ENCODE measurements at places on chromosomes 7 and 10.
A peak's percentile ranks its signal among the peaks of the same experiment; 100 is the strongest.

- DNase-seq = no peak
Observed at GRCh38 chr10:131848741-131849590, 51.8 kb upstream of the PPP2R2D start.

- DNase-seq = no peak
Observed at GRCh38 chr7:155877167-155877566, 64.9 kb upstream of the SHH start.

DNA sequence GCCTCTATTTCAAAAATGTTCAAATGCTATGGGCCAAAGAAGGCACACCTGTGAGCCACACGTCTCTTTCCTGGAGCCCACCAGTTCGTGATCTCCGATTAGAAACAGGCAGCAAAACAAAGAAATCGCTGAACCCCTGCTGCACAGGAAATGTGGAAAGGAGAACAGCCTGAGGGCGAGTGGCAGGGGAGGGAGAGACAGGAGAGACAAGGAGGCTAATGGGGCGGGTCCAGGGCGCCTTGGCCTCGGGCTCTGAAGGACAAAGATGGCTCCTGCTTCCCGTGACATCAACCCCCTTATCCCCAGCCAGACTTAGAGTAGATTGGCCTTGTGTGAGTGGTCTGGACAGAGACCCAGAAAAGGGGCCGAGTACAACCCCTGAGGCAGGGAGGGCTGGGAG lies 62.4 kb upstream of the DOCK1 start:
- no peak for DNase-seq

DNA sequence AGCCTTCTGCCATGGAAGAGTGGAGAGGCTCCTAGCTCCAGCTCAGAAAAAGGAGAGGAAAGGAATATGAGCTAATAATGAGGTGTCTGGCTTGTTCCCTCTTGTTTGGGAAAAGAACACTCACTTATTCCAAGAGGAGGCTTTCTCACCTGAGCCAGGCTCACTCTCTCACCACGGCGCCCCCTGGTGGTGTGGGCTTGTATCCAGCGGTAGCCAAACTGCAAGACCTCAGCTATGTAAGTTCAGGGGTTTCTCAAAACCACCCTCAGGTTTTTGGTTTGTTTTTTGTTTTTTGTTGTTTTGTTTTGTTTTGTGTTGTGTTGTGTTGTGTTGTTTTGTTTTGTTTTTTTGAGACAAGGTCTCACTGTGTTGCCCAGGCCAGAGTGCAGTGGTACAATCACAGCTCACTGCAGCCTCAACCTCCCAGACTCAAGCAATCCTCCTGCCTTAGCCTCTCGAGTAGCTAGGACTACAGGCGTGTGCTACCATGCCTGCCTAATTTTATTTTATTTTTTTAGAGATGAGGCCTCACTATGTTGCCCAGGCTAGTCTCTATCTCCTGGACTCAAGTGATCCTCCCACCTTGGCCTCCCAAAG lies 124.0 kb downstream of the TMEM130 start:
- DNase-seq = peak; percentile 39

DNA sequence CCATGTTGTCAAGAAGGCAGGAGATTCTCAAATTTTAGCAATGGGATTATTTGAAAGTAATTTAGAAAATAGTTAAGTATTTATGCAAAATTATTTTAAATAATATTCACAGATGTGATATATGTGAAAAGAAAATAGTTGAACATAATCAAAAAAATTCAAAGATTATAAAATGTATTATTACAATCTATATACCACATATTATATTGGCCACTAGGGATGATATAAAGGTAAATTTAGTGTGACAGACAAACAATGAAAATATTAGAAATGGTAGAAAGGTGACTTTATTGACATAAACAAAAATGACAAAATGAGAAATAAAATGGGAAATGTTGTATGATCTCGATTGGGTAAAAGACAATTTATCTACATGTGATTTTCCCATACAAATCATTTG lies 385.5 kb downstream of the PCDH15 start:
- DNase-seq = no peak

GRCh38 chr7:20312562-20312961 lies 18.1 kb upstream of the ITGB8 start:
- no peak for DNase-seq

DNA sequence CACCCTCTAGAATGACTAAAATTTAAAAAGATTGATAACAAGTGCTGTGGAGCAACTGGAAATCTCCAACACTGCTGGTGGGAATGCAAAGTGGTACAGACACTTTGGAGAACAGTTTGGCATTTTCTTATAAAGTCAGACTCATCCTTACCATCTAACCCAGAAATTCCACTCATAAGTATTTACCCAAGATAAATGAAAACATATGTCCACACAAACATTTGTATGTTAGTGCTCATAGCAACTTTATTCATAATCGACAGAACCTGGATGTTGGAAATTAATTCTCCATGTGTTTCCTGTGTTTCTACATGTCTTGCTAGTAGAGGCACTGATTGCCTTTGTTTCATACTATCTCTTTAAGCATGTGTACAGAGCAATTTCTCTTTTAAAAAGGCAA lies 282.4 kb downstream of the AHR start:
- DNase-seq = no peak

DNA sequence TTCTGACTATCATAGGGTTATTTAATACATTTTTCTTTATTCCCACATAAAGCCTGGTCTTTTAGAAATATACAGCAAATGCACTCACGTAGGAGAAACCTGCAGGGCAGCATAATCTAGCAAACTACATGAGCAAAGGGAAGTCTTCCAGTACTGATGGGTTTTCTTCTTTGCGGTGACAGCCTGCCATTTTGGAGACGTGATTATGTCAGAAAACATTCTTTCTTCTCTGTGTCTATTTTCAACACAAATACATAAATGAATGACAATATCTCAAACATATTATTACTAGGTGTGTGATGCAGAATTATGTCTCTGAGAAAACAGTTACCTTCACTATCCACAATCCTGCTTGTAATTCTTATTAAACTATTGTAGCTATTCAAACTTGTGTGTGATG lies 425.0 kb downstream of the GPAM start:
- no peak for DNase-seq

- no peak for DNase-seq
Observed at GRCh38 chr7:84462259-84462658, 267.7 kb upstream of the SEMA3A start.

GRCh38 chr7:149633976-149634945 lies 136.7 kb upstream of the ZNF746 start:
- no peak for DNase-seq

GRCh38 chr7:131346885-131347592 lies 19.4 kb downstream of the MKLN1 start:
- no peak for DNase-seq

DNA sequence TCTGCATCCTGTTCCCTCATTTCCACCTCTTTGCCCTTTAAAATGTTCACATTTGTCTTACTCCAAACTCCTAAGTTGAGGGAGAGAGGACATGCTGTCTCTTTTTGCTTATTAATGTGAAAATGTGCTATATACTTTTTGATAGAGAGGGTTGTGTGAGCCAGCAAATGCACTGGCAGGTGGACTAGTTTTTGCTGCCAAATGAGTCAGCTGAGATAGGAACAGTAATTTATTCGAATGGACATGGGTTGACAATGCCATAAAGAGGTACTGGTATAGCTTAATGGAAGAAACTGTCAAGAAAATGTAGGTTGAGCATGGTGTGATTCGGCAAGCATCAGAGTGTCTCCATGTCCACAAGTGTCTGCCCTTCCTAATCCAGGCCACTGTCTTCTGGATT lies 9.2 kb upstream of the TRUB1 start:
- DNase-seq = no peak

DNA sequence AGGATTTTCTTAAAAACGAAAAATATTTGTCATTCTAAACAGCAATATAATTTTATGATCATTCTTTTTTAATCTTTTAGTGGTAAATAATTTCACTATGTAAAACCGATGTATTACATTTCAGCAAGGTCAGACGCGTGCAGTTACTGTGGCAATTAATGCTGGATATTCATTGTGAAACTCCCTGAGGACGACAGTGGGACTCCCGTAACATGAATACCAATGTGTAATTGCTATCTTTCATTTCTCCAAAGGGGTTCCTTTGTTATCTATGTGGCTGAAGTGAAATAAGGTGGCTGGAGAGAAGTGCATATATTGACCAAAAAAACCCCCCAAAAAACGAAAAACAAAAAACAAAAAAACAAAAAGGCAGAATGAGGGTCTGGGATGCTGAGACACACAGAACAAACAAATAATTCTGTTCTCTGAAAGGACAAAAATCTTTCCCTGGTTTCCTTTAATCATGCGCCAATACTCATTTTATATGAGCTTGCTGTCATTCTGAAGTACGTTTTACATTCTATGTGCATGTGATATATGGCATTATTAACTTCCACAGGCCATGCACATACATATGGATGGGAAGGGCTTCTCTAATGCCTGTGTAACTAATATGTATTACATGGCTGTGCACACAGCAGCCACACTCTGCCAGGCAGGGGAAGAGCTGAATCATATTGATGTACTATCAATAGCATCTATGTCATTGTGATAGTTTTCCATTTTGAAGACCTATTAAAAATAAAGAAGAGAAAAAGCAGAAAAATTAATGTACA lies 161.4 kb downstream of the RAPGEF5 start:
- DNase-seq = no peak

- no peak for DNase-seq
Observed at GRCh38 chr10:45581216-45581549, 91.4 kb downstream of the ZFAND4 start.

GRCh38 chr10:119416855-119417254 lies 125.7 kb downstream of the RGS10 start:
- peak; percentile 79 for DNase-seq

DNA sequence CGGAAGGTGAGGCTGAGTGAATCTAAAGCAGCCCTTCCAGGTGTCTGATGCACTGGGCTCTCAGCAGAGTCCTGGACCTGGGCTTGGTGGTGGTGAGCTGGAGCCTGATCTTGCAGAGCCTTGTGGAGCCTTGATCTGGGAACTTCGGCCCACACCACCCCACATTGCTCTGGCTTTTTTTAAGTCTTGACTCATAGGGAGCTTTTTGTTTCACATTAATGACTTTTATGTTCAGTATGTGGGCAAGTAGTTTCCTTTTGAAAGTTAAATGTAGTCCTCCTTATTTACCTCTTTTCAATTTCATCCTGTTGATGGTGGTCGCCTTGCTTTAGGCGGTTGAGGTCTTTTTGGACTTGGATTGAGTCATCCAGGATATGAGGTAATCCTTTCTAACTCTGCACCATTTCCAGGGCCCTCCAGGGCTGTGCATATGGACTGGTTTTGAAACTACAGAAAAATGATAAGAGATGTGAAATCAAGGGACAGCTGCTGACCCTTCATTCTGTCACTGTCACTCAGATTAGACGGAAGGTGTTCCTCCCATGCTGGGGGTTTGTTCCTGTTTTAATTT lies 2.9 kb upstream of the NRAP start:
- no peak for DNase-seq

DNA sequence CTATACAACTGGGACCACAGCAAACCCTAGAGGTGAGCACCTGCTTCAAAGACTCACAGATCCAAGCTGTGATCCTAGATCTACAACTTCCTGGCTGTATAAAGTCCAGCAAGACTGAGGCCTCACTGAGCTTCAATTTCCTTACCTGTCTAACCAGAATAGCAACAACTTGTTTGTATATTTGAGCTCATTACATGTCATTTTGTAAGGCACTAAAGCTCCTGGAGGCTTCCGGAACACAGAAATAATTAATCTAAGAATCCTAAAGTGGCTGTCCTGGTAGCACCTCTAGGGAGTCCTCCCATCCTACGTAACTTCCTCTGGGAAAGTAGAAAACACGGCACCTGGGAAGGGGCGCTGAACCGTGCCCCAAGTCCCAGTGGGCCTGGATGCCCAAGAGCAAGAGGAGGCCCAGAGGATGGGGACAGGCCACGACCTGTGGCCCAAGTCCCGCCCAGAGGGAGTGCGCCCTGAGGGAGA lies 39.4 kb downstream of the HK1 start:
- DNase-seq = no peak

GRCh38 chr7:34544621-34545020 lies 113.4 kb upstream of the NPSR1 start:
- no peak for DNase-seq

GRCh38 chr10:103555712-103556111 lies 62.2 kb downstream of the NEURL1 start:
- DNase-seq = no peak

GRCh38 chr7:47046949-47047348 lies 535.0 kb downstream of the TNS3 start:
- no peak for DNase-seq

DNA sequence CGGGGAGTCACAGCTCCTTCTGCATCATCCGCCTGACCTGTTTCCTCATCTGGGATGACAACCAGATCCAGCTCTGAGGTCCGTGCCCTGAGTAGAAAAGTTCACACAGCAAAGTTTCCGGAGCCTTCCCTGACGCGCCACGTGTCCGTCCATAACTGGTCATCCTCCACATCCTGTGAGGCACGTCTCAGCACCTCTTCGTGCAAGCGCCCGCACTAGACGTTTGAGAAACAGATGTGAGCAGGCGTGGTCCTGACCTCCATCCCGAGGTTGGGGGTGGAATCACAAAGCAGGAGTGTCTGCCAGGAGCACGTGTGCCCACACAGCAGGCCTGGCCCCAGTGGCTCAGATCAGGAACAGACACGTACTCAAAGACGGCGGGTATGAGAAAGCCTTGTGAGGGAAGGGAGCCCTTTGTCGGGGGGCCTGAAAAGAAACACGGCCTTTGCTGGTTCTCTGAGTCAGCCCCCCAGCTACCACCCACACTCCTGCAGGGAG lies 520.8 kb downstream of the DNAJB6 start:
- DNase-seq = no peak

DNA sequence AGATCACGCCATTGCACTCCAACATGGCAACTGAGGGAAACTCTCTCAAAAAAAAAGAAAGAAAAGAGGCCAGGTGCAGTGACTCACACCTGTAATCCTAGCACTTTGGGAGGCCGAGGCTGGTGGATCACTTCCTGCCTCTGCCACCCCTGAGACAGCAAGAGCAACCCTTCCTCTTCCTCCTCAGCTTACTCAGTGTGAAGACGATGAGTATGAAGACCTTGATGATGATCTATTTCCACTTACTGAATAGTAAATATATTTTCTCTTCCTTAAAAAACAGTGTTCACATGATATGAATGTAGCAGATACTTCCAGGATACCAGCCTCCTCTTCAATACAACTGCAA lies 2.1 kb upstream of the ZKSCAN1 start:
- DNase-seq = no peak

GRCh38 chr7:18445483-18445882 lies 50.1 kb upstream of the HDAC9 start:
- DNase-seq = no peak

- no peak for DNase-seq
Observed at GRCh38 chr7:151579644-151580043, 59.9 kb upstream of the RHEB start.

GRCh38 chr10:60237977-60238758 lies 151.5 kb downstream of the ANK3 start:
- peak; percentile 44 for DNase-seq

GRCh38 chr10:1928606-1929005 lies 191.3 kb upstream of the ADARB2 start:
- DNase-seq = no peak

GRCh38 chr7:99958564-99959227 lies 17.1 kb downstream of the AZGP1 start:
- DNase-seq = no peak

DNA sequence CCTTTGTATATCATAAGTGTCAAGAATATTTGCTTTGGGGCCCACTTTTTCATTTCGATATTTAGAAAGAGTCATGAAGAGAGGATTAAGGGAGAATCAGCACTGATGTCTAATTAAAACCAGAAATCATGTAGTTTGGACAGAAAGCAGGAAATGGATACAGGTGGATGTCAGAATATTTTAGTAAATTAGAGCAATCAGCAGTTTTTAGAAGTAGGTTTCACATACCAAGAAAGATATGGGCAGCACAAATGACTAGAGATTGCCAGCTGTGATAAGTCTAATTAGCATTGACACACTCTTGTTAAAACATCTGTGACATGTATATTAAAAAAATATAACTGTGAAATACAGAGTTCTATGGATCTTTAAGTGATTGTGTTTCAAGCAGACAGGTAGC lies 180.8 kb upstream of the POM121L12 start:
- no peak for DNase-seq
